ENCODE measurements at places on chromosomes 7 and 10. TPM values are rescaled to one million over a fixed set of nuclear protein-coding genes. Genes with fewer than 3 reads are reported as not detected.

DNA sequence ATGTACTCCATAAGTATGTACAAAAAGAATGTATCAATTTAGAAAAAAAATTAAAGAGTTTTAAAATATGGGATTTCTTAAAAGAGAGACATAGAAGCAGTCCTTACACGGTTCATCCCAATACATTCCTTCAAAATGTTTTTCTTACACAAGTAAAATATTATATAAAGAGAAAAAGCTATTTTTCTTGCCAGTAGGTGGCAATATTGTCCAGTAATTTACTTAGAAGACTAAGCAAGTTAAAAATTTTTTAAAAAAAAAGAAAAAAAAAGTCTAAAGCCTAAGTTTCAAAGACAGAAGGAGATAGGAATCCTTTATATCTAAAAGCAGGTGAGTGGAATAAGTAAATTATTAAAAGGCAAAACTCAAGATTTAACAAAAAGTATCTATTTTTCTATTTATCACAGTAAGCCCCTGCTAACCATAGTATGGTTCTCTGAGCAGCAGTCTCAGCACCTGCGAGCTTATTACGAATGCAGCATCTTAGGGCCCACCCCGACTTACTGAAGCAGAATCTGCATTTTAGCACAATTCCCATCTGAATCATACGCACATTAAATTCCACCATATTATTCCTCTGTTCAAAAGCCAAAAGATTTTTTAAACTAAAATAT lies 240.6 kb downstream of the DGKI start:
- DNase-seq: no peak

DNA sequence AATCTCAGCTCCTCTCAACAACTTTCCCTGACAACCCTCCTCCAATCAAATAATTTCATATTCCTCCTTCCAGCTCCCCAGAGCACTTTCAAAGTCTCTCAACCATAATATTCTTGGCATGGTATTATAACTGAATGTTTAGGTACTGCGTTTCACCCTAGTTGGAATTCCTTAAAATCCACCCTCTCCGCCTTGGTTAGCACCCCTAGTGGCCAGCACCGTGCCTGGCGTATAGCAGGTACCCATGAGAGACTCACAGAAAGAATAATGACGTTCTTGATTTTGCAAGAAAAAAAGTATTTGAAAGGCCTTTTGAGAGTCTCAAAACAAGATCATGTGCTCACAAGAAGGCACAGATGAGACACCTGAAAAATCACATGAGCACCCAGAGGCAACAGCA lies 50.9 kb downstream of the GLI3 start:
- DNase-seq: no peak

GRCh38 chr7:45909561-45909960 lies 11.5 kb downstream of the IGFBP3 start:
- no peak for DNase-seq

GRCh38 chr10:78756604-78757343 lies 312.0 kb upstream of the ZMIZ1 start:
- DNase-seq: no peak

The ACTR3C gene
- 4.0 TPM for total RNA-seq

DNA sequence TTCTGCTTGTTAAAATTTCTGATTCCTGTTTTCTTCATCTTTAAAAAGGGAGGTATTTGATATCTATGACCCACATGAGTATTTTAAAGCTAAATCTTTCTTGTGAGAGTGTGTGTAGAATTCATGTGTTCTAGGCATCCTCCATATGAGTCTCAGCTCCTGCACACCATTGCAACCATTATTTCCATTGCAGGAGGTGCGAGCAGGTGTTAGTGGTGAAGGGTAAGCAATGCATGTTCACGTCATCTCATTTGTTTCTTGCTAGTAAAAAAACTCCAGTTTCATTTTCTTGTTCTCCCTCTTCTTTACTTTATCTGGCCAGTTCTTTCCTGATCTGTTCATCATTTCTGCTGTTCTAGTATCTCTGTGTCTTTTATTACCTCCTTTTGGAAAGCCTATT lies 100.5 kb downstream of the ADRA2A start:
- no peak for DNase-seq

- no peak for DNase-seq
Observed at GRCh38 chr10:114911052-114911711, 26.8 kb upstream of the TRUB1 start.

The FZD1 gene
- total RNA-seq: not detected

The ZNF853 gene
- 4.8 TPM for total RNA-seq

DNA sequence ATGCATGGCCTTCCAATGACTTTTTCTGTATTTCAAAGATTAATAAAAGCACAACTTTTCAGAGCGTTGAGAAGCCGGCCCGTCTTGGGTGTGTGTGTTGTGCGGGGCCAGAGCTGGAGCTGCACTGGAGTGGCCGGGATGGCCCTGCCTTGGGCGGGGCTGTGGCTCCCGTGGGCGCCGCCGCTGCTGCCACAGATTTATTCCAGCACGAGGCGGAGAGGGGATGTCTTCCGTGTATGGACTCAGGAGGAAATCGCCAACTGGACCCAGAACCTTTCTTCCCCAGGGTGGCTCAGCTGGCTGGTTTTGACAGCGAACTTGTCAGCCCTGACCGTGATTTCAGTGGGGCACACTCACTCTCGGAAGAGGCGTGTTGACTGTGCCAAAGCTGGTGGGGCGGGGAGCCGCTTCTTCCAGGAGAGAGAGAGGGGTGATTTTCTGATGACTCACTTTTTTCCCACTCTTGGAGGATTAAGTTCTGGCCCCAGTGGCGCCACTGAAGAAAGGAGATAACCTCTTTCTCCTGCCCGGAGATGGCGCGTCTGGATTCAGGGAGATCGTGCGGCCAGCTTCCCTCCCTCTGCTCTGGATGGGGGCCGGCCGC lies 72.4 kb downstream of the DNAJB6 start:
- DNase-seq: no peak

DNA sequence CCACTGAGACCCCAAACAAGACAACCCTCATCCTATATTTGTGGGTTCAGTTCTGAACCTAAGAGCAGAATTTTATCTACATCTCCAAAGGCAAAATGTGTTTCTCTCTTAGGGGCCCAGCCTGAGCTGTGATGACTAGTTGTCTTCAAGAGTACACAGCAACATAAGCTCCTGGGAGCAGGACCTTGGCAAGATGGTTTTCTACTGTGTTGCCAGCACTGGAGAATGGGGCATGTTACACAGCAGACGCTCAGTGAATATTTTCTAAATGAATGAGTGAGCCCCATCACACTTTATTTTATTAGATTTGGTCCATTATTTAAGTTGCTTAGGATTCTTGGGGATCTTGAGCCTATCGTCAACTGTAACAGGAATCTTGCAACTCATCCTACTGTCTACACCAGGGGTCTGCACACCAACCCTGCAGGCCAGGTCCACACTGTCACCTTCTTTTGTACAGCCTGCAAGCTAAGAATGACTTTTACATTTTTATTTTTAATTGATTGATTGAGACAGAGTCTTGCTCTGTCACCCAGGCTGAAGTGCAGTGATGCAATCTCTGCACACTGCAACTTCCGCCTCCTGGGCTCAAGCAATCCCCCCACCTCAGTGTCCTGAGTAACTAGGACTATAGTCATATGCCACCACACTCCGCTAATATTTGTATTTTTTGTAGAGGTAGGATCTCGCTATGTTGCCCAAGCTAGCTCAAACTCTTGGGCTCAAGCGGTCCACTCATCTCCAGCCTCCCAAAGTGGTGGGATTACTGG lies 347.1 kb downstream of the FGFR2 start:
- DNase-seq: no peak

The BMI1 gene
- 50.3 TPM for total RNA-seq

DNA sequence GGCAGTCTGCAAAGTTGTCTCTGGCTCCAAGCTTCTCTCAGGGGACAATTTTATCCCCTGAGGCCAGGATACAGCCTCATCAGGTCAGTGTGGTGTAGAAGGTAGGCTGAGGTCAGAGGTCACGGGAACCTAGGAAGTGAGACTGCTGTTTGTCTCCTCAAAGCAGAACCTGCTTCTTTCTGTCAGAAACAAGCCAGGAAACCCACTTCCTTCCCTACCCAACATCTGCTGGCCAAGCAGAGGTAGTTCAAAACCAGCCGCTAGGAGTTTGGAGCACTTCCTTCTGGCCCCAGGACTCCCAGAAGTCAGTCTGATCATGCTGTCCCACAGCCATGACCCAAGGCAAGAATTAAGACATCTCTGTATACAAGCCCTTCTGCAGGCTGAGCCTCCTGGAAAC lies 12.2 kb downstream of the CLRN3 start:
- no peak for DNase-seq
